Left cardiac atrium (tissue), 4 donors: ENCODE measurements at places on chromosomes 1 and 21.
A peak's percentile ranks its signal among the peaks of the same experiment; 100 is the strongest.

- no peak for DNase-seq
Measured at GRCh38 chr1:246338098-246338497, 169.0 kb downstream of the SMYD3 start.

- no peak for DNase-seq
Measured at GRCh38 chr1:23453455-23454000, 29.0 kb upstream of the TCEA3 start.

- DNase-seq: peak; percentile 72
Measured at GRCh38 chr1:161068306-161069234, 1.1 kb downstream of the ARHGAP30 start.

- no peak for DNase-seq
Measured at GRCh38 chr1:222926566-222926965, 111.7 kb downstream of the DISP1 start.

DNA sequence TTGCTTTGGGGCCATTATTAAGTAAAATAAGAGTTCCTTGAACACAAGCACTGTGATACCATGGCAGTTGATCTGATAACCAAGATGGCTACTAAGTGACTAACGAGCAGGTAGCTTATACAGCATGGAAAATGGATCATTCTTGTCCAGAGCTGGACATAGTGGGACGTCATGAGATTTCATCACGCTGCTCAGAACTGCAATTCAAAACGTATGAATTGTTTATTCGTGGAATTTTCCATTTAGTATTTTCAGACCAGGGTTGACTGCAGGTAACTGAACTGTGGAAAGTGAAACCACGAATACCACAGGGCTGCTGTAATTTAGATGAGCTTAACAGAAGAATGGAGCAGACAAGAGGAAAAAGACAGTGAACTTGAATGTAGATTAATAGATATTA lies 38.9 kb downstream of the CCDC18 start:
- no peak for DNase-seq

DNA sequence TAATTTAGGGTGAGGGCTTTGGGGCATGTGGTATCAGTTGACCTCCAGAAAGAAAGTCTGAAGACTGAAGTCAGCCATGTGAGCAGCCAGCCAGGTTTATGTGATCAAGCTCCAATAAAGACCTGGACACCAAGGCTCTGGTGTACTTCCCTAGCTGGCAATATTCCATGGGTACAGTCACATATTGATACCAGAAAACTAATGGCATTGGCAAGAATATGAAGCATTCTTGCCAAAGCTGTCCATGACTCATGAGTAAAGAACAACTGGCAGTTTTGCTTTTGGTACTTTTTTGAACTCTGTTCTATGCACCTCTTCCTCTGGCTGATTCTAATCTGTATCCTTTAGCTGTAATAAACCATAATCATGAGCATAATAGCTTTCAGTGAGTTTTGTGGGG lies 415.3 kb upstream of the CAMK1G start:
- no peak for DNase-seq

GRCh38 chr1:58047265-58047858 lies 499.2 kb downstream of the OMA1 start:
- no peak for DNase-seq

GRCh38 chr1:1462318-1462966 lies 9.1 kb upstream of the ATAD3B start:
- DNase-seq: peak; percentile 53

DNA sequence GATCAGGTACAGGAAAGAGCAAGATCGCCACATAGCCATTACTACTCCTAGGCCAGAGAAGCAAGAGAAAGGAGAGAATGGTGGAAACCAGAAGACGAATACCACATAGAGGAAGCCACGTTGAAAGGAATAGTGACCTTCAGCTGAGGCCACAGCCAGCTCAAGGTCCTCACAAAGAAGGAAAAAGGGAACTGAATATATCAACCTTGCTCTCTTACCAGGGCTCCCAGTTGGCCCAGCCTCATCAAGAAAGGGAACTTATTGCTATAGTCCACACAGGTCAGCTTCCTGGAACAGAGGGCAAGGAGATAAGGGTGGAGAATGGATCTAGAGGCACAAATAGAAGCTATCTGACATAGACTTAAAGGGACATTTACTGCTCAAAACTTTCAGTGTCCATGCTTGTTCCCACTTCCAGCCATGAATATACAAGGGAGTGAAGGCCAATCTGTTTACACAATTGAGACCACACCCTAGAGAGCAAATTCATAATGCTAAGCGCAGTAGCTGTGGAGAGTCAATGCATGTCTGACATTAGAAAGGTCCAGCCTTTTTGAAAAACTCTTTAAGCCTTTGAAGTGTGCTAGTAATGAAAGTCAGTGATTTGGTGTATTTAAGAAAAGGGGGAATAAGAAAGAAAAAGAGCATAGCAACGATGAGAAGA lies 120.7 kb upstream of the ZC3H11B start:
- no peak for DNase-seq

DNA sequence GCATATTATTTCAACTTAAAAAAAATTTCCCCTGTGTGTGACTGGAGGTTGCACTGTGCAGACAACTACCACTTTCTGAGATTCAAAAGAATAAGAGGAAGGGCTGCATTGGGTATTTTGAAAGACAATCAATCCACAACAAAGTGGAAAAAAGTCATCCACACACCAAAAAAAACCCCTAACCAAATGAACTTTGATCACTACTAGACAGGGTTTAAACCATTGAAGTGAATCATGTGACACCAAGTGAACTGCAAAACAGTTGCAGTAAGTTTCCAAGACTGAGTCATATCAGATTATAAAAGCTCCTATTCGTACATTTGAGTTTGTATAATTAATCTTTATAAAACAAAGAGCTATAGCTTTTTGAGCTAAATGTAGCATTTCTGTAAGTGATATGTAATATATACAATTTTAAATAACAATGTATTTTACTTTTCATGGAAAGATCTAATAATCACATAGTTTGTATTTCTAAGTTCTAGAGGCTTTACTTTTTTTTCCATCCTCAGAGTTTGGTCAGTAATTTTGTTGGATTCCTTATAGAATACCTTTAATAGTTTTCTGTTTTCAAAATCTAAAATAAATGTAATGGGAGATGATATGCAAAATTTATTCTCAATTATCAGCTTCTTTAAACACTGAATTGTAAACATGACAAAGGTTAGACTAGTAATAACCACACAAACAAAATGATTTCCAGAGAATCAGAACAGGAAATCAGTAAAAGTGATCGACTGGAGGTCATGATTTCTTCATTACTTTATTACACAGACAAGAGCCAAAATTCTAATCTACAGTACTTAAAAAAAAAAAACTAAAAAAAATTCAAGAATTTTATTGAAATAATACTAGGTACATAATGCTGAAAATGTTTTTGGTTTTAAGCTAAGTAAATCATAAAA lies 50.5 kb upstream of the GFI1 start:
- no peak for DNase-seq

- DNase-seq: no peak
Measured at GRCh38 chr1:85314726-85315125, 38.3 kb upstream of the BCL10 start.

GRCh38 chr1:43058545-43059360 lies 100.1 kb upstream of the SLC2A1 start:
- no peak for DNase-seq

- no peak for DNase-seq
Measured at GRCh38 chr1:227445746-227446145, 117.6 kb upstream of the ZNF678 start.

- DNase-seq: no peak
Measured at GRCh38 chr1:165403835-165404482, 41.0 kb downstream of the RXRG start.

- DNase-seq: no peak
Measured at GRCh38 chr1:33328817-33329216, 7.9 kb upstream of the A3GALT2 start.

DNA sequence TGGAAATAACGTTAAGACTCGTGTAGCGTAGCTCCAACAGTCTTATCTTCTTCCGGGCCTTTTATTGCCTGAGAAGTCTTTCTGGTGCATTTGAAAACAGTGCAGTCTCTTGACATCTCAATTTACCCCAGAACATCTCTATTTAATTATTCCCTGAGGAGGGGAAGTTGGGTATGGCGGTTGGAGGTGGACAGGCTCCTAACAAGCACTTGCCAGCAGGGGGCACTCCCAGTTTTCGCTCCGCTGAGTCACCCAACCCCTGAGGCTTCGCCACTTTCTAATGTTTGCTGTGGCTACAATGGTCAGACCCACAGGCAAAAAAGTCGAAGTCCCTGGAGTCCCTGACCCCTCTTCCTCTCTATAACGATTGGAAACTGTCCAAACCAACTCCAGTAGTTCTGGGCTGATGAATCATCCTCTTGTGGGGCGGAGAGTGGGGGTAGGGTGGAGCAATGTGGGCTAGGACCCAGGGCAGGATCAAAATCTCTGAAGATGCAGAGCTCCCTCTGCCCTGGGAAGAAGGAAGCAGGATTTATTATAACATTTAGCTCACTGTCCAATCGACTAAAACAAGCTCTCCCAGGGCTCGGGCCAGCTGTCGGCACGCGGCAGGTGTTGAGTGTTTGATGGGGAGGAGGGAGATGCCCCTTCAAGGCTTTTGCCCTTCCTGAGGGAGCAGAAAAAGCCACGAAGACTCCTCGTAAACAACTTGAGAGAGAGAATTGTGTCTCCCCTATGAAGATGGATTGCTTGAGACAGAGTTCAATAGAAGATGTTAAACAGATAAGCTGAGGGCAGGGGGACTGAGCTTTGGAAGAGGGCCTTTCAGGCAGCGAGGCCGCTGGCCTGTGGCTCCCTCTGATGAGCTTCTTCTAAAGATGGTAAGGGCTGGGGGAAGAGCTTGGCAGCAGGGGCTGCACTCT lies 85.7 kb downstream of the BRINP2 start:
- DNase-seq: peak; percentile 65

GRCh38 chr1:209707308-209707707 lies 2.7 kb downstream of the HSD11B1 start:
- no peak for DNase-seq

DNA sequence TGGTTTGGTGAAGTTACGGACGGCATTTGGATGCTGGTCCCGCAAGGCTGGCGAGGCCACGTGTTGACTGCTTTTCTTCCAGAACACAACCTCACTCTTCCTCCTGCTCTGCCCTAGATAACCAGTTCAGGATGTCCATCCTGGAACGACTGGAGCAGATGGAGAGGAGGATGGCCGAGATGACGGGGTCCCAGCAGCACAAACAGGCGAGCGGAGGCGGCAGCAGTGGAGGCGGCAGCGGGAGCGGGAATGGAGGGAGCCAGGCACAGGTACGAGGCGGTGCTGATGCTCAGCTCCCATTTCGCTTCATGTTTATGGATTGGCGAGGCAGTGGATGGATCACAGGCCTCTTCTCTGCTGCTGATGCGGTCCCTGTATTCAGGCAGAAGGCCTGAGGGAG lies 38.8 kb upstream of the VAMP3 start:
- no peak for DNase-seq

- DNase-seq: no peak
Measured at GRCh38 chr1:89822999-89823628, 2.3 kb downstream of the LRRC8D start.

DNA sequence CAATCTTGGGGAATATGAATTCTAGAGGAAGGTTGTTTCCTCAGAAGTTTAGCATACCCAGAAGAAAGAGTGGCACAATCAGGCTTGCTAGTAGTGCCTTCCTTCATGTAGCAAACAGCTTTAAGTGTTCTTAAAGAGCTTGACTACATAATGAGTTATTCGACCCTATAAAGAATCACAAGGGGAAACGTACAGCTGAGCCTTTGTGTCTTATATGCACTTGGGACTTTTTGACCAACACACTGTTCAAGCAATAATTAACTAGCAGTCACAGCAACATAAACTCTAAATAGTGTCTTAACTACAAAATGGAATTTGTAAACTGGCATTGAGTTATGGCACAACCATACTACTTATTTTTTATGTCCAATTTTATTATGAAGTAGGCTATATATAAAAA lies 86.1 kb downstream of the TTLL7 start:
- DNase-seq: no peak

DNA sequence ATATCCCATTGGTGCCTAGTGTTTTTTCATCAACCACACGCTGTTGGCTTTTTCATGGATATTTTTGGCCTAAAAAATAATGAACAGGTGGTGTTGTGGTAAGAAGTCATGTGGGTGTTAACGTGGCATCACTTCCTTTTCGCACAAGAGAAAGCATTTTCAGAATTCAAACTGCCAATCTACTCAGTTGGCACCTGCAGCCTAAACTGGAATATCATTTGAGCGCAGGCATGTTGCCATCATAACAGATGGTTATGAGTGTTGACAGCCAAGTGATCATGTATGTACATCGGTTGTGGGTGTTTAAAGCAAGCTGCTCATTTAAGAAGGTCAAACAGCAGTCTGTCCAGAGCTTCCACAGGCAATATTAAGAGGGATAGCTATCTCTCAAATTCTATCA lies 1963.0 kb downstream of the NCAM2 start:
- no peak for DNase-seq

- no peak for DNase-seq
Measured at GRCh38 chr1:214427871-214428277, 123.5 kb downstream of the PTPN14 start.

DNA sequence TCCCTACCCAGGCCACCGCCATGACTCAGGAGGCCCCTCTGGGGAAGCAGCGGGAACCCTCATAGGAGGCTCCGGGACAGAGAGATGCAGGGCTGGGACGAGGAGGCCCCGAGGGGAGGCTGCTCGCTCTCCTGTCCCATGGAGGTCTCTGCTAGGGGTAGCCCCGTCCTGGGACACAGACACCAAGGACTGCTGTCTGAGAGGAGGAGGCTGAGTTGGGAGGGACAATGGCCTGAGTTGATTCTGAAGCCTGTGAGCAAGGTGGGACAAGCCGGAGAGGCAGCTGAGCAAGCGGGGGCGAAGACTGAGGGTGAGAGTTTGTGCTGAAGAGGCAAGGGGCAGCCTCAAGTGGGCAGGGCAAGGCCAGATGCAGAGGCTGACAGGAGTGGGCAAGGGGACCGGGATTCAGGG lies 17.4 kb downstream of the SLC27A3 start:
- DNase-seq: no peak

- DNase-seq: no peak
Measured at GRCh38 chr1:246160905-246161304, 346.2 kb downstream of the SMYD3 start.

DNA sequence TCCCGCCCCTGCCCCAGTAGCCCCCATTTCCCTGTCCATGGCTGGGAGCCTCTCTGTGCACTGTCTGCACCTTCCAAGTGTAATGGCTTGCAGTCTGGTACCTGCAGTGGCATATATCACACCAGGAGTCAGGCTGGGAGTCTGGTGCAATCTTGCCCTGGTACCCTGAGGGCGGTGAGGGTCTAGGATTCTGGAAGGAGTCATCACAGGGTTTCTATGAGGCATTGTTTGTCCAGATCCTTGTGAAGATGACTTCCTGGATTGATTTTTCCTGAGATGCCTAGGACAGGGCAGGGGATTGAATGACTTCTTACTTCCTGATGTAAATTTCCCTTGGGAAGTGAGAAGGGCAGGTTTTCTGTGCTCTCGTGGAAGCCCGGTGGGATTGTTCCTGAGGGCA lies 5.9 kb upstream of the PKP1 start:
- no peak for DNase-seq
